ENCODE measurements at places on chromosomes 12 and 14. TPM values are rescaled to one million over a fixed set of nuclear protein-coding genes. Genes with fewer than 3 reads are reported as not detected.

ZNF385A gene
- total RNA-seq: 0.48 TPM

PZP gene
- total RNA-seq: not detected

DNA sequence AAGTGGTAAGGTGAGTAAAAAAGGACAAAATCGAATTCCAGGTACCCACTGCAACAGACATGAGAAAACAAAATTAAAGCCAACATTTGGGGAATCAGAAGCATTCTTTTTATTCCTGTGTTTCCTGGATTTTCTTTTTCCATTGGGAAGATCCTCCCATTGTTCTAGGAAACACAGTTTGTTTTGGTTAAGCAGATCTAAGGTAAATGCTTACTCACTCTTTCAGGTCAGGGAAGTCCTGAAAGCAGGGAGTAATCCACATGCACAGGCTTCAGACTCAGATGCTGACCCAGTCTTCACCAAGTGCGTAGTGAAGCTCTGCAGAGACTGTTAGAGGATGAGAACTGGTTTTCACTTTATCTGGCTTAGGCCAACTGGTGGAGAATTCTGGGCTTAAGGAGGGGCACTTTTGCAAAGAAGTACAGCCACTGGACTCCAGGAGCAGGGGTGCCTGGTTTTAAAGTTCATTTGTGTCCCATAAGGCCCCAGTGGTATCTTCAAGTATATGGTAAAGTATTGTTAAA is 57.7 kb downstream of the RPAP3 start:
- no peaks in the 10 kb centered on the region for H3K27me3 ChIP-seq
- peaks cover 11% of the 10 kb centered on the region for H3K4me1 ChIP-seq
- H3K36me3 ChIP-seq: peaks cover 10% of the 10 kb centered on the region
- H3K4me3 ChIP-seq: no peak overlapping the region

DNA sequence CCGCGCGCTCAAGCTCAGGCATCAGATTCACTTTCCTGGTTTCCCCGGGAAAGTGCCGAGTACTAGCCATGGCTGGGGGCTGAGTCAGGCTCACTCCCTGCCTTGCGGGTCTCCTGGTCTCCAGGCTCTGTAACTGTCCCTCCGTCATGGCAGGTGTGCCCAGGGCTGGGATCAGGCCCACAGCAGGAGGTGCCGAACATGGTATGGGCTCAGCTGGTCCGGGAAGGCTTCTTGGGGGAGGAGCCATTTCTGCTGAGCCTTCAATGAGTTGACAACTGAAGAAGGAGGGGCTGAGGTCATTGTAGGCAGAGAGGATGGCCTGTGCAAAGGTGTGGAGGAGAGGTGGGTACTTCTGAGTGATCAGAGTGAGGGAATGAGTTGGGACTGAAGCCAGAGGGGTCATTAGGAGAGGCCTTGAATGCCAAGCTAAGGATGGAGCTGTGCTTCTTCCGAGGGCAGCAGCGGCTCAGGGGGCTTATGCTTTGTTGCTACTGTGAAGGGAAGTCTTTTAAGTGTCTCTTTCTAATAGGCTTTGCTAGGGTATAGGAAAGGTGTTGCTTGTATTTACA is 769 bp downstream of the EXOC3L4 start:
- DNase-seq: no peak
- H3K27me3 ChIP-seq: no peaks in the 10 kb centered on the region
- no peak overlapping the region for H3K27ac ChIP-seq

GRCh38 chr12:65879878-65880277 is 55.6 kb downstream of the HMGA2 start:
- no peak overlapping the region for H3K4me3 ChIP-seq
- H3K27me3 ChIP-seq: peaks cover 46% of the 10 kb centered on the region
- H3K27ac ChIP-seq: no peak overlapping the region
- no peaks in the 10 kb centered on the region for H3K36me3 ChIP-seq
- no peak for DNase-seq
- no peaks in the 10 kb centered on the region for H3K4me1 ChIP-seq

- H3K36me3 ChIP-seq: peaks cover 50% of the 10 kb centered on the region
- H3K27ac ChIP-seq: no peak overlapping the region
- H3K27me3 ChIP-seq: no peaks in the 10 kb centered on the region
- H3K4me1 ChIP-seq: peaks cover 6% of the 10 kb centered on the region
Measured at GRCh38 chr12:55780685-55781084, 36.8 kb downstream of the SARNP start.

DNA sequence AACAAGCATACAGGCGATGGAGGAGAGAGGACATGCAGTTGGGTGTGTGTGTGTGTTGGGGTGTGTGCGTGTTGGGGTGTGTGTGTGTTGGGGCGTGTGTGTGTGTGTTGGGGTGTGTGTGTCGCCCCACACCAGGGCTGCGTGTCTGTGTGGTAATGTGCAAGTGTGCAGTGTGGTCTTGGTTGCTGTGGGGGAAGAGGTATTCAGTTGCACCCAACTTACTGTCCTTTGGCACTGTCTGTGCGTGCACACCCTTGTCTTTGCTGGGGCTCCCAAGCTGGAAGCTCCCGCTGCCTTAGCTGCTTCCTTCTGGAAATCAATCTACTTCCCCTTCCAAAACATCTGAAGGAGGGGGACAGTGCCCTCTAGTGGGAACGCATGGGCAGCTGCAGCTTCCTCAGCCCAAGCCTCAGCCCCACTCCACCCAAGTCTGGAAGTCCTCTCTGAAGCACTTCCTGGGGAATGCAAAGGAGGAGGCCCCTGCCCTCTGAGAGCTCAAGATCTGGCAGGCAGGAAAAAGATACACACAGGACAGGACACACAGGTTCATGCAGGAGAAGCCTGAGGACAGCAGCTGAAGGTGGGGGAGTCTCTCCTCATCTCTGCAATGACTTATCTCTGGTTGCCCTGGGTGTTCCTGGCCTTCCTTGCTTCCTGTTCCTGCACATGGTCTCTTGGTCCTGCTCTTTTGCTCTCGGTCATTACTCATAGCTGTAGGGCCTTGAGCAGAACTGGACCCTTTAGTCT is 13.1 kb downstream of the ASIC1 start:
- no peak overlapping the region for H3K27ac ChIP-seq
- H3K4me3 ChIP-seq: no peak overlapping the region
- no peaks in the 10 kb centered on the region for H3K36me3 ChIP-seq

DNA sequence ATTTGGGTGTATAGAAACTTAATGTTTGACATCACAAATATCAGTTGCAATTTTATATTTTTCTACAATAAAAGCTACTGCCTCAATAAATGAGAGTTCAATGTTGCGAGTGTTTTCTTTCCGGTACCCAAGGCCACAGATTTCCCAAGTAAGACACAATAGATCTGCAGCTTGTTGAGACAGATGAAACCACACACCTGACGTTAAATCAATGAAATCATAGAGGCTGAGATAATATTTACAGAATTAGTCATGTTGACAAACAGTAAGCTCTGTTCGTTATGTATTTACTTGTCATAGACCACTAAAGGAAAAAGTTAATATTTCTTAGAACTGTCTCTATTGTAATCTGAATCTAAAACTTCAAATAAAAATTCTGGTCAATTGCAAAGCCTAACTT is 49.2 kb upstream of the PTHLH start:
- no peak overlapping the region for H3K27ac ChIP-seq
- no peak for DNase-seq
- no peak overlapping the region for H3K4me3 ChIP-seq
- no peaks in the 10 kb centered on the region for H3K4me1 ChIP-seq
- no peaks in the 10 kb centered on the region for H3K36me3 ChIP-seq

DNA sequence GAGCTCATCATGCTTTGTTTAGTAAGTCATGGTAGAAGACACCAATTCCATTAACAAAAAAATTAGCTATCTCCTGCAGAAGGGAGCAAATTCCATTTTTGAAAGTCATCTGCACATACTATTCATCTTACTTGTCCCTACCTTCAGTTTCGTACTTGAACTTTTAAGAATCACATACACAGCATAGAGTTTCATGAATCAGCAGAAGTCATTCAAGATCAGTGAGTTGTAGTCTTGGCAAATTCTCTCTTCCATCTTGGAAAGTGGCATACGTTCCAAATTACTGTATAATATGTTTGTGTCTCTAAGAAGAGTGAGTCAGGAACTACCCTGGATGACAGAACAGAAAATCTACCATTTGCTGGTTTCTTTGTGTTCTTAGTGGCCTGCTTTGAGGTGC is 14.1 kb downstream of the VRK1 start:
- no peak overlapping the region for H3K27ac ChIP-seq
- H3K4me3 ChIP-seq: no peak overlapping the region
- no peak for DNase-seq

- H3K27ac ChIP-seq: no peak overlapping the region
- no peaks in the 10 kb centered on the region for H3K27me3 ChIP-seq
- H3K4me1 ChIP-seq: peaks cover 34% of the 10 kb centered on the region
- no peak overlapping the region for H3K4me3 ChIP-seq
- H3K36me3 ChIP-seq: peaks cover 5% of the 10 kb centered on the region
Measured at GRCh38 chr12:93242154-93242972, 135.4 kb upstream of the NUDT4 start.

DNA sequence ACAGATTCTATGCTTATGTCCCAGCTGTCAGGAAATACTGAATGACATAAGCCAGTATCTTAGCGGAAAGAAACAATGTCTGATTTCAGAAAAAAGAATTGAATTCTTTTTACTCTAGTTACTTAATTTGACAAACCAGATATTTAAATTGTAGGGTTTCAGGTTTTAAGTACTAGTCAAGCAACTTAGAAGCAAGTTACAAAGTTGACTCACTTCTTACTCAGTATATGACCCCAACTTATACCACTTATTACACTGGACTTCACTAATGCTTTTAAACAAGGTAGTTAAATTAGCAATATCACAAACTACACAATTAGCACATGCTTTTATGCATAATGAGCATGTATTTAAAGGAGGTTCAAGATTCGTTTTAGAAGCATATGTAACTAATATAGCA is 7.1 kb downstream of the GMFB start:
- H3K4me3 ChIP-seq: no peak overlapping the region
- no peaks in the 10 kb centered on the region for H3K27me3 ChIP-seq
- no peak for DNase-seq
- no peak overlapping the region for H3K27ac ChIP-seq
- H3K36me3 ChIP-seq: peaks cover 53% of the 10 kb centered on the region
- peaks cover 39% of the 10 kb centered on the region for H3K4me1 ChIP-seq

DNA sequence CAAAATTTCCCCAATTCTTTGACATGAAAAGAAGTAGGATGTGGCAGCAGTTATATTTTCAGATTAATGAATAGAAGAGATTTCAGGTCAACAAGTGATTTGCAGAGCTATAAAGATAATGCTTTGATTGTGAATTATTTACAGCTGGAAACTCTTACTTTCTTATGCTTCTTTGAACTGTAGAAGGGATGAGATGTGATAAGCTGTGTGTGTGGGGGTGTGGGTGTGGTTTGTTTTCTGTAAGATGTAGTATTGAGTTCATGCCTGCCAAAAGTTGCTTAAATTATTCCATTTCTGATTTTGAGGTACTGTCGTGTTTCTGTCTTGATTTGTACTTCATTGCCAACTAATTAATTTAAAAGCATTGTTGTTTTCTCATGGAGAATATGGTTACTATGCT is 22.7 kb downstream of the AEBP2 start:
- H3K4me1 ChIP-seq: peaks cover 17% of the 10 kb centered on the region
- no peak overlapping the region for H3K4me3 ChIP-seq
- DNase-seq: no peak
- no peak overlapping the region for H3K27ac ChIP-seq

FBLN5 gene
- total RNA-seq: 4.1 TPM

HAL gene
- 0.44 TPM for total RNA-seq

DNA sequence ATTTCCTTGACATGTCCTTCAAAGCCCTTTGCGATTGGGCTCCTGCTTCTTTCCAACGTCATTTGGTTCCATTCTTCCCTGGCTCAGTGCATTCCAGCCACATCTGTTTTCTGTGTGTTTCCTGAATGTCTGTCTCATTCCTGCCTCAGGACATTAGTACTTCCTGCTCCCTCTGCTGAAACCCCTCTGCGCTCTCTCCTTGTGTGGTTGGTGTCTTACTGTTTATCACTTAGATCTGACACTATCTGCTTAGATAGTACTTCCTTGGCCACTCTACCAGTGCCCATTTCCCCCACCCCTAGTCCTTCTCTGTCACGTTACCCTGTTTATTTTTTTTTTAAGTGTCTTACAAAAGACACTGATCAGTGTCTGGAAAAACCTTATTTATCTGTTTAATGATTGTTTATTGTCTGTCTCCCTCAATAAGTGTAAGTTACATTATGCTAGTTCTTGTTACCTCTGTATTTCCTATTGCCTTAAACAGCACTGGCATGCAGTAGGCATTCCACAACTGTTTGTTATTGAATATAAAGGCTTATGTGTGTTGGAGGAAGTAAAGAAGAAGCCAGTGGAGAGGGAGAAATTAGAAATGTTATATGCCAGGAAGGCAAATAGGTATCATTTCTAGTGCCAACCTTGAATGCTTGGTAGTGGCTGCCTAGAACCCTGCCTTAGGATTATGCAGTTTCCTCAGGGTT is 21.5 kb downstream of the DYRK2 start:
- no peak for DNase-seq
- peaks cover 14% of the 10 kb centered on the region for H3K4me1 ChIP-seq
- H3K36me3 ChIP-seq: peaks cover 47% of the 10 kb centered on the region

All from activated CD4-positive, alpha-beta T cell treated with anti-CD3 and anti-CD28 coated beads, Interleukin-2, amount 10 ng/mL, durations not matched to agents 7 days and 5 days (primary cell).